ENCODE measurements at places on chromosomes 13 and 19.
A peak's percentile ranks its signal among the peaks of the same experiment; 100 is the strongest.

DNA sequence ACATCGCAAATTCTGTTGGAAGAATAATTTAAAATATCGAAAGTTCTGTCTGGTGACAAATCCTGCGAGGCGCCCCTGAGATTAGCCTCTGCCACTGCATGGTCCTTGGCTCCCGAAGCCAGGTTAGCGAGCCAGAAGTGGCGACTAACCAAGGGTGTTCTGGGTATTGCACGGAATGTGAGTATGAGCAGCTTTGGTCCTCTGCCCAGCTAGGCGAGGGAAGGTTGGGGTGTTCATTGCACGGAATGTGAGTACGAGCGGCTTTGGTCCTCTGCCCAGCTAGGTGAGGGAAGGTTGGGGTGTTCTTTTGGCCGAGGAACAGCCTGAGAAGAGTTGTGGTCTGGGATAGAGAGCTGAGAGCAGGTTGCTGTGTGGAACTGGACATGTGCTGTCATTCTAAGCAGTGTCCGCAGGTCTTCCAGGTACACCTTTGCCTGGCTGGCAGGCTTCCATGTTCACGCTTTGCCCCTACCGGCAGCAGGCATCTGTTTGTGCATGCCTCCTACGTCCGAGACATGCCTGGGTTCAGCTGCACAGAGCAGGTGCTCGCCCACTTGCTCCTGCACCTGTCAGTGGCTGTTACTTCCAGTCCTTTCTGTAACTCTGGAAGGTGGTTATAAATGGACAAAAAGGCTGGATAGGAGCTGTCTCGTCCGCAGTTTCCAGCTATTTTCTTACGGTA, 18.3 kb upstream of the TEX29 start:
- no peak for DNase-seq

DNA sequence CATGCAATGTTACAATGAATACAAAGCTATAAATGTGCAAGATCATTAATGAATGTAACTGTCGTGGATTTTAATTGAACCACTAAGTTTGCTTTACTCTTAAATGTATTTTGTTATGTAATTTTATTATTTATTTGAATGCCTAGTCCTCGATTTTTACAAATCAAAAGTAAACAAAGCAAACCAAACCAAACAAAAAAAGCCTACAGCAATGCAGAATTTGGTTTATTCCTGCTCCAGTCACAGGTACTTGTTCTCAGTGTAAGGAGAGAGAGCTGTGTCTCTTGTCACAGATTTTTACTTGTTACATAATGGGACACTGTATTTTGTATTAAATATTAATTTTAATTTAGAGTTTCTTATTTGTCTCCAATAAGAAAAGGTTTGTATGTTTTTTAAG, 584.3 kb upstream of the SLITRK6 start:
- DNase-seq, result no peak

DNA sequence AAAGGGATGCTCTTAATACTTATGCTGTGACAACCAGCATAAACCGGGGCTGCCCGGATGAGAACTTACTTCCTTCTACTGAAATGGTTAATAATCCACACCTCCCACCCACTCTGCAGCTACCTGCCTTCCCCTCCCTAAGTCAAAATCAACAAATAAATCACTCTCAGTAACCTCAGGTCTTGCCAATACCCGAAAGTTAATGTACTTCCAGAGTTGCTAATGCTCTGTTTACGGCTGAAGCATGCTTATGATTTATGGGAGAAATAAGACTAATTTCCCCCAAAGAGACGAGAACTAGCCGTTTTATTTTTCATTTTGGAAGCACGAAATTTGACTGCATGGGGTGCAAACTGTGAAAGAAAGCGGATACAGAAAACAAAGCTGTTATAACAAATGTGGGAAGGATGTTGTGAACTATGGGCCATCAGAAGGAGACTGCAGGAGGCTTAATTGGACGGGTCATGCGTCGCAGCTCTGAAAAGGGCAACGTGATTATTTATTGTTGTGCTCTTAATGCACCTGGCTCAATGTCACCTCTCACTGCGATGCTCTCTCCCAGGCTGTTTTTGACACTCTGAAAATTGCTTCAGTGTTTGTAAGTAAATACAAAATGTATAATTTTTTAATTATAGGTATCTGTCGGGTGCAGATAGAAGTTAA, 114.0 kb upstream of the SLC7A1 start:
- no peak for DNase-seq

DNA sequence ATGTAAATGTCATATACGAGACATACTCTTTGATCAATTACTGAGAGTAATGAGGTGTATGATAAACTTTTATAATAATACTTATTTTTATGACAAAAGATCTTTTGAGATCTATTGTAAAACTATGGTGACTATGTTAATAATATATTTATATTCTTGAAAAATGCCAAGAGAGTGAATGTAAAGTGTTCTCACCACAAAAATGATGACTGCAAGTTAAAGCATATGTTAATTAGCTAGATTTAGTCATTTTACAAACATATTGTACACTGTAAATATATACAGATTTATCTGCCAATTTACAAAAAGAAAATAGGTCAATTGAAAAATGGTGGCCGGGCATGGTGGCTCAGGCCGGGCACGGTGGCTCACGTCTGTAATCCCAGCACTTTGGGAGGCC, 81.0 kb downstream of the GPC6 start:
- DNase-seq, result peak; percentile 42

DNA sequence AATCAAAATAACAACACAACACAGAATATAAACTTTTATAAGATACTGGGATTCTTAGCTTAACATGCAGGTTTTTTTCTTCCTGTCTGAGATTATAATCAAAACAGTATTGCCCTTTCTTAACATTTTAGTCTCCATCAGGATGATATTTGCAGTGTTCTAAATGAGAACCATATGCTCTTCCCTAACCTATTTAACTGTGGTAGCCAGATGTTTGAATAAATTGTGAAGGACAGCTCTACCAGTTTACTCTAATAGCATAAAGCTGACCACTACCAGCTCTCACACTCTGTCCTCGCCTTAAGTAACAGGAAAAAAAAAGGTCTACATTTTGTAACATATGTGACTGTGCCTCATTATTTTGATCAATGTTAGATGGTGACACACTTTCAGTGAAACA, 618.7 kb upstream of the SGCG start:
- no peak for DNase-seq

GRCh38 chr13:74819549-74819948, 662.4 kb downstream of the TBC1D4 start:
- no peak for DNase-seq

GRCh38 chr19:31503211-31503610, 154.0 kb upstream of the TSHZ3 start:
- DNase-seq, result no peak

DNA sequence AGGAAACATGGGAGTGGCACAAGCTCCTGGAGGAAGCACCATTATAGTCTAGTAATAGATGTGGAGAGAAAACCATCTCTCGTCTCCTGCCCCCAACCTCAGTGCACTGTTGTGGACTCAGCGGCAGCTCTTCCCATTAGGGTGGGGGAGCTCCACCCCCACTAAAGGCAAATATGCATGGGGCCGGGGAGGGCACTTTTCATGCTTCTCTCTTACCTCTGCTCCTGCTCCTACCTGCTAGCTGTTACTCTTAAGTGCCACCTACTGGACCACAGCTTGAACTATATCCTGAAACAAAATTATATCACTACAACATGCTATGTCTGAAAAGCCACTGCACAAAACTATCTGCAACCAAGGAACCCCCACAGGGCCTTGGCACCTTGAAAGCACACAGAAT, 112.6 kb upstream of the DACH1 start:
- no peak for DNase-seq

- DNase-seq, result no peak
Measured at GRCh38 chr19:56707821-56708220, 36.3 kb upstream of the ZNF835 start.

DNA sequence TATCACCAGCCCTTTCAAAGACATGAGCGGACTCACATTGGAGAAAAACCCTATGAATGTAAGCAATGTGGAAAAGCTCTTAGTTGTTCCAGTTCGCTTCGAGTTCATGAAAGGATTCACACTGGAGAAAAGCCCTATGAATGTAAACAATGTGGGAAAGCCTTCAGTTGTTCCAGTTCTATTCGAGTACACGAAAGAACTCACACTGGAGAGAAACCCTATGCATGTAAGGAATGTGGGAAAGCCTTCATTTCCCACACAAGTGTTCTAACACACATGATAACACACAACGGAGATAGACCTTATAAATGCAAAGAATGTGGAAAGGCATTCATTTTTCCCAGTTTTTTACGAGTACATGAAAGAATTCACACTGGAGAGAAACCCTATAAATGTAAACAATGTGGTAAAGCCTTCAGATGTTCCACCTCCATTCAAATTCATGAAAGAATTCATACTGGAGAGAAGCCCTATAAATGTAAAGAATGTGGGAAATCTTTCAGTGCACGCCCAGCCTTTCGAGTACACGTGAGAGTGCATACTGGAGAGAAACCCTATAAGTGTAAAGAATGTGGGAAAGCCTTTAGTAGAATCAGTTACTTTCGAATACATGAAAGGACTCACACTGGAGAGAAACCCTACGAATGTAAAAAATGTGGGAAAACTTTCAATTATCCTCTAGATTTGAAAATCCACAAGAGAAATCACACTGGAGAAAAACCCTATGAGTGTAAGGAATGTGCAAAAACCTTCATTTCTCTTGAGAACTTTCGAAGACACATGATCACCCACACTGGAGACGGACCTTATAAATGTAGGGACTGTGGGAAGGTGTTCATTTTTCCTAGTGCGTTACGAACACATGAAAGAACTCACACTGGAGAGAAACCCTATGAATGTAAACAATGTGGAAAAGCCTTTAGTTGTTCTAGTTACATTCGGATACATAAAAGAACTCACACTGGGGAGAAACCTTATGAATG, 17.6 kb downstream of the ZNF791 start:
- DNase-seq, result peak; percentile 28

DNA sequence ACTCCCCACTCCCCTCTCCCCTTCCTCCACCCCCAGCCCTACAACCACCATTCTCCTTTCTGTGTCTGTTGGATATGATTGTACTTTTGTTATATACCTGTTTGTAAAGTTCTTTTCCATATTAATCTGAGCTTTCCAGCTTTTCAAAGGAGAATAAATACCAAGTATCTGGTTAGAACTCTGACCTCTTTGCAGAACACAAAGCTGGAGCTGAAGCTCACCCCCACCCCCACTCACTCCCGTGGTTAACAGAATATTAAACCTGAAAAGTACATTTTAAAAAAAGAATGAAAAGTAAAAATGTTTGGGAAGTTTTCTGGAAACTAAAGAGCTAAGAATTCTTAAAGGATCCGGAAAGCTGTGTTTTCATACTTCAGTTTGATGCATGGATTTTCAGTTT, 155.2 kb upstream of the RNF113B start:
- no peak for DNase-seq

DNA sequence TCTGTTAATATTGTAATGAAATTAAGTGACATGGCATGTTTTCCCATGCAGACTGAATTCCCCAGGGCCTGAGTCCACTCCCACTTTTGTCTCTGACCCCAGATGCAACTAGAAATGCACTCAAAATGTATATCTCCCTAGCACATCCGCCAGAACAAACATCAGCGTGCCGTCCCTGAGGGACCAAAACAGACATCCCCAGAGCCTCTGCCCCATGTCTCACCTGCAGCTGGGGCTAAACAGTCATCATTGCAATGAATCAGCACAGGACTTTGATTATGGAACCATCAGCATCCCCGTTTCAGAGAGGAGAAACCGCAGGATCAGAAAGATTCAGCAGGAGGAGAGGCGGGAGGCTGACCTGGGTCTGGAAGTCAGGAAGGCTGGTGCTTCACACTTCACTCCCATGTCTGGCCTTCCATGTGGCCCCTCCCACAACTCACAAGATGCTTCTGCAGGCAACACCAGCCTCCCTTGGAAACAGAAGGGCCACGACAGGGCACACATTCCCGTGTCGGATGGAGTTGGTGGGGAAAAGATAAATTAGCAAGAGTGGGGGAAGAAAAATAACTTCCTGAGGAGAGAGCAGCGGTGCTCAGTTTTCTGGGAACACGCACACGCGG, 130.6 kb upstream of the VSTM2B start:
- no peak for DNase-seq

DNA sequence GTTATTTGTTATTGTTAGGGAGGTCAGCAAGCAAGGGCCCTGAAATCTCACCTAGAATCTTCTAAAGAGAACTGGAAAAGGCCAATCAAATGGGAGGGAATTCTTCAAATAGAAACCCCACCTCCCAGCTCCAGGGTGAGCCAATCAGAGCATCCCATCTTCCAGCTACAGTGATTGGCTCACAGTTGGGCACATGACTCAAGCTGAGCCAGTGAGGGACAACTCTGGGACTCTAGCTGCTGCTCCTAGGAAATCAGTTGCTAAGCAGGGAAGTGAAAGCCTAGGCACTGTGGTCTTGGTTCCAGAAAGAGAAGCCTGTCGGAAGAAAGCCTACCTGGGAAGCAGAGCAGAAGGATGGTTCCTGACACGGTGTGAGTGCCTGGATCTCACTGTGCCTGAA, 13.4 kb downstream of the TM6SF2 start:
- no peak for DNase-seq

DNA sequence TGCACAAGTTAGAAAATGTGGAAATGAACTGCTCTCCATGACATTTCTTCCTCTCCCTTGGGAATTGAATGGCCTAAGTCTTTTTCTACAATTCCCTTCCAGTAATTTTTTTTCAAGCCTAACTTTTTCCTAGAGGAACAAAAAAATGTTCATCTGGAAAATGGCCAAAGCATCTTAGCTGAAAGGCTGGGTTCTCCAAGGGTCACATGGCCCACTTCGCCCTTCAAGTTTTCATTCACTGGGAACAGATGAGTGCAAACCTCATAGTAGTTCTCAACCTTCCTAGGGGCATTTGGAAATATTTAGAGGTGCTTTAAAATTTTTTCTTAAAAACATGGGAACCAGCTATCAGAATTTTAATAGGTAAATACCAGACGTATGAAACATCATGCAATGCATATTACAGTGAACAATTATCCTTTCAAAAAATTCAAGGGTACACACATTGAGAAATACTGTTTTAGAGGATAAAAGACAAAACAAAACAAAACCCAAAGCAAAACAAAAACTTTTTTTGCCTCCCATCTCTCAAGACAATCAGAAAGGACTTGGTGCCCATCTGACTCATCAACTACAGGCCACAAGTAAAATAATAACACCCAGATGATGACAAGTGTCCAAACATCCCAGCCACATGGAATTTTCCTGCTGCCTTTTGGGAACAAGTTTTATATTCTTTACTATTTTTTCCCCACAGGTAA, 208.8 kb downstream of the SLITRK6 start:
- no peak for DNase-seq

- DNase-seq, result no peak
Measured at GRCh38 chr19:49488046-49488862, 846 bp downstream of the RPL13A start.

All from fibroblast of skin of right quadriceps (primary cell).